ENCODE measurements at places on chromosomes 3 and 15.

DNA sequence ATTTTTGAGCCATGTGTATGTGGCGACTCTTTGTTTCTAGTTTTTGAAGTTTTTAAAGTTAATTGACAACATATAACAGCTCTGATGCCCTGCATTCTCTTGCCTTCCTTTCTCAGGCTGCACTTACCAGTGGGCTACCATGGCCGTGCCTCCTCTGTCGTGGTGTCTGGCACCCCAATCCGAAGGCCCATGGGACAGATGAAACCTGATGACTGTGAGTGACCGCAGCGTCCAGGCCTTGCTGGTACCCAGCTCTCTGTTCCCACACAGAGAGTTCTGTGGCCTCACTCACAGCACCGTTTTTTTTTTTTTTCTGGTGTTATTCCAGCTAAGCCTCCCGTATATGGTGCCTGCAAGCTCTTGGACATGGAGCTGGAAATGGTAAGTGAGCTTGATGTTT lies 15.1 kb downstream of the FAH start:
- DNase-seq = no peak

GRCh38 chr3:113277414-113277813 lies 66.1 kb downstream of the BOC start:
- DNase-seq = no peak

DNA sequence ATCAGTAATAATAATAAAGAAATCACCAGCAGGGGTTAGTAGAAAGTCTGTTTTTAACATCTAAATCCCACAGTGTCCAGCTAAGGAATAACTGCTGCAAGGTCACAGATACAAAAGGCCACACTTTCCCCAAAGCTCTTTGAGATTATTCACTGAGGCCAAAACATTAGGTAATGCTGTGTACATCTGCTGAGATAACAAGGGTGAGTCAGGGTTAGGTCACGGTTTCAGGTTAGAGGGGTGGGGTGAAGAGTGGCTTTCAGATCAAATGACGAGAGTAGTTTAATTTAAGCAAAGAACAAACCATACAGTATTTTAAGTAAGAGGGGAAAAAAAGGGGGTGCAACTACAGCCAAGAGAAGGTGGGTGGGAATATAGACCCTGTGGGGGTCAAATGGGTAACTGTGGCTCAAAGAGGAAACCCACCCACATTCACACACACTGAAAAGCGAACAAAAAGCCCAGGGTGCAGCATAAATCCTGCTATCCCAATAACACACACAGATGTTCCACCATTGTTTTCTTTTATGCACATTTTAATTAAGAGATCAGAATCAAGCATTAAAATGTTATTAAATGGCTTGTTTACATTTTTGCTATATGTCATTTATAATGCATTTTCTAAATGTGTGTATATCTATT lies 412.9 kb downstream of the TIGIT start:
- peak; percentile 90 for DNase-seq

DNA sequence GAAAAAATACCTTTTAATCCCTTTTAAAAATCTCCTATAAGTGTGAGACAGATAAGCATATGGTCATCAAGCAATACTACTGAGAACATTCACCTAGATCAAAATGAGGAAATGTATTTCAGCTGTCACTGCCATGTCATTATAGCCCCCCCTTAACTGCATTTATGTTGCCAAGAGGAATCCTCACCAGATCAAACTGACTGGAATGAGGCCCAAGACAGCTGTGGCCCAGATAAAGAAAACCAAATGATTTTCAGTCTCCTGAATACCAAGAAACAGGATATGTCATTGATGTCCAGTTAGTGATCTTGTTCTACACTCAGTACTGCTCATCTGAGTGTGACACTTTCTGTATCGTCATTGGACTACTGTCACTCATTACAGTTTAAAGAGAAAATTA lies 35.1 kb upstream of the CPB1 start:
- DNase-seq = no peak

DNA sequence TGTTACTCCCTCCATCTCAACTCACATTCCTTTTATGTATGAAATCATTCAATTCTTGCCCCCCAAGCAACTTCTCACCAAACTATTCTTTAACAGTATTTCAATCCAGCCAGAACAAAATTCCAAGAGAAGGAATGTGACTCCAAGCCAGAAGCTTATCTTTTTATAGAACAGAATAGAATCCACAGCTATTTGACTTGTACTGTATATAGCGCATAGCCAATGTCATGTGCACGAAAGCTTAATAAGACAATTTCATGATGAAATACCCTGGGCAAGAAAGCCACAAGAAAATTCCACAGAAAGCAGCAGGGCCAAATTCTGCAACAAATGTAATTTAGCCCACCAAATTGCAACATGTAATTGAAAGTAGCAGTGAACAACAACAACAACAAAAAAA lies 127.6 kb upstream of the UBE2E2 start:
- no peak for DNase-seq

DNA sequence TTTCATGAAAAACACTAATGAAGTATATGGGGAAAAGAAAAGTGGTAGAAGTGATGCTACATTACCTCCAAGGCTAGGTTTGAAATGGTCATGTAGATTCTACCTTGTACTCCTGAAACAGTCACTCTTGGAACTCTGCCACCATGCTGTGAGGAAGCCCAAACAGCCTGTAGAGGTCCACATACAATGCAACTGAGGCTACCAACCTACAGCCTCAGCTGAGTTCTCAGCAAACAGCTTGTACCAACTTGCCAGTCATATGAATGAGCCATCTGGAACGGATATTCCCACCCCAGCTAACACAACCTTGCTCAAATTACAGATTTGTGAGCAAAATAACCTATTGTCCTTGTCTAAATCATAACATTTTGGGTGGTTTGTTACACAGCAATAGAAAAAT lies 193.5 kb downstream of the ULK4 start:
- no peak for DNase-seq

DNA sequence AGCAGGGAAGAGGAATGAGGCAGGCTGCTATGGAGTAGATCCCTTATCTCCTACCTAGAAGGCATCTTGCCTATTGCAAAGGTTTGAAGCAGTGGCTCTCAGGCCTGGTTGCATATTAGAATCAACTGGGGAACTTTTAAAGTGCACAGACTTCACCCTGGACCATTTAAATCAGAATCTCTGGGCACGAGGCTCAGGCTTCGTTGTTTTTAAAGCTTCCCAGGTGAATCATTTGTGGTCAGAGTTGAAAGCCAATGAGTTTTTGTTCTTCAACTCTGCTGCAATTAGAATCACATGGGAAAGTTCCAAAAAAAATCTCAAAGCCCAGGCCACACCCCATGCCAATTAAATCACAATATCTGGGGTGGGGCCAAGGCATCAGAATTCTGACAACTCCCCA lies 773.1 kb downstream of the AGBL1 start:
- DNase-seq = no peak

DNA sequence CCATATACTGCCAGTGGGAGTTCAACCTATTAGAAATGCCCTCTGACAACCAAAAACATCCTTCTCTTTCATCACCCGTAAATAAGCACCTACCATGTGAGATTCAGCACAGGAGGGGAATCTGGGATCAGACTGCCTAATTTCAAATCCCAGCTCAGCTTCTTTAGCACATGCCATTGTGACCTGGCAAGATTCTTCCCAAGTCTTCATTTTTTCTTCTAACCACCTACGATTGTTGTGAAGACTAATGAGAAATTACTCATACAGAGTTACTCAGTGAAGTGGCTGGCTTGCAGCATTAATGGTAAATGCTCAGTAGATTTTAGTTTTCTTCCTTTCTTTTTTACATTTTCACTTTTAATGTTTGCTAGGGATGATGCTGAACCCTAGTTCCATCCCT lies 176.7 kb downstream of the PDZRN3 start:
- DNase-seq = no peak

GRCh38 chr15:37015451-37015850 lies 84.9 kb downstream of the MEIS2 start:
- no peak for DNase-seq

GRCh38 chr15:45441686-45442085 lies 63.3 kb upstream of the GATM start:
- DNase-seq = no peak

DNA sequence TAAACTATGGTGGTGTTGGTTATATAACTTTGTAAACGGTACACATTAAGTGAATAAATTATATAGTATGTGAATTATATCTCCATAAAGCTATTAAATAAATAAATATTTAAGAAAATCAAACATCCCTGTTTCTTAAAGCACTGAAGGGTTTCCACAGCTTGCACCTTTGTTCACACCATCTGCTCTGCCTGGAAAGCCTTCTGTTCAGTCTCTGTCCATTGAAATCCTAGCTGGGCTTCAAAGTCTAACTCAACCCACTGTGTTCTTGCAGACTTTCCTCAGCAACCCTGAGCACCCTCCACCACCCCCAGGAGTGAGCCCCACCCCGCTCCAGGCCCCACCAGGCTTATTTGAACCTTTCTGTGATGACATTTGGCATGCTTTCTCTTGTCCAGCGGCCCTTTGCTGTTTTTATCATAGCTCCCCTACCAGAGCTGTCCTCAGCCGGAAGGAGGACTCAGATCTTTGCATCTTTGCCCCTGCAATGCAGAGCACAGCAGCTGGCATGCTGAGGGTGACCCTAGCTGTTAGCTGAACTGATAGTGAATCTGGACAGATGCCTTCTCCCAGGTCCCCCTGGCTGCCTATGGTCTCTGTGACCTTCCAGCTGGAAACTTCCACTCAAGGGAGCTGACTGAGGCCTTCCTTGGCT lies 105.2 kb downstream of the DAPK2 start:
- DNase-seq = no peak

DNA sequence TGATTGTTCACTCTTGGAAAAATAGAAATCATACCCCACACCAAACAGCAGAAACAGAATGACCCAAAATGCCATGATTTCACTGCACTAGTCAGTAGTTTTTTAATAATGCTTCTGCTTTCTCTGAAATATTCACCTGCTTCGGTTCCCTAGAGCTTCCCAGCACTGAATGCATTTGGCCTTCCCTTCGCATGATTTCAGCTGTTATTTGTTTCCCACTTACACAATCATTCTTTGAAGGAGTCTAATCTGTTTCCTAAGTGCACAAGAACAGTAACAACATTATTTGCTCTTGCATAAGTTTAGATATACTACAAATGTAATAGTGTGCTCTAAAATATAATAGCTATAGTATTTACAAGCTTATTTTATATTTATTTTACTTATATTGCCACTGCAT lies 178.7 kb downstream of the STAC start:
- DNase-seq = no peak

DNA sequence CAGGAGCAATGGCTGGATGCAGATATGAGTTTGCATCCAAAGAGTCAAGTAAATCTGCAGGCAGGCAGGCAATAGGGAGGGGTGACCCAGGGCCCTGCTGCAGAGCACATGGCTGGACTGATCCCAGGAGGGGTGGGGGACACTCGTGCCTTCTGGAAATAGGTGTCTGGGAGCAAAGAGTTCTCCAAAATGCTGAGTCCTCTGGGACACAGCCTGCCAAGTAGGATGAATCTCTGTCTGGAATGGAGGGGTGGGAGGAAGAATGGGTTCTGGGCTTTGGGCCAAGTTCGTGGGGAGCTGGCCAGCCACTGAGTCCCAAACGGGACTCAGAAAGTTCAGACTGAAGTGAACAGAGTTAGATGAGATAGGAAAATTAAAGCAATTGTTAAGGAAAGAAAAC lies 214.5 kb downstream of the MTHFS start:
- DNase-seq = no peak

DNA sequence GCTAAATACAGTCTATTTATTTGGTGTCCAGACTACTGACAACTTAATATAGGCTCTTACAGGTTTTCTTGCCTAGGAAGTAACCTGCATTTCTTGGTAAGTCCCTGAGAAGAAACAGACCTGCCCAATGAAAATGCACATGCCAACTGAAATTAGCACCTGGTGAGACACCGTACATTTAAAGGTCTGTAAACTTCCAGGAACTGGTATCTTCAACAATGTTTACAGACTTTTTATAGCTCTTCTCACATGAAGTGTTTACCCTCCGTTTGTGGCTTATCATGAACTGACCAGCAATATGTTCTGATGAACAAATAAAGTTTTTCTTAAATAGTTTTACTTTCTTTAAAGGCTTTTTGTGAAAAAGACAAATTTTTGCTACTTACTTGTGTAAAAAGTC lies 93.3 kb downstream of the PCCB start:
- DNase-seq = peak; percentile 81

DNA sequence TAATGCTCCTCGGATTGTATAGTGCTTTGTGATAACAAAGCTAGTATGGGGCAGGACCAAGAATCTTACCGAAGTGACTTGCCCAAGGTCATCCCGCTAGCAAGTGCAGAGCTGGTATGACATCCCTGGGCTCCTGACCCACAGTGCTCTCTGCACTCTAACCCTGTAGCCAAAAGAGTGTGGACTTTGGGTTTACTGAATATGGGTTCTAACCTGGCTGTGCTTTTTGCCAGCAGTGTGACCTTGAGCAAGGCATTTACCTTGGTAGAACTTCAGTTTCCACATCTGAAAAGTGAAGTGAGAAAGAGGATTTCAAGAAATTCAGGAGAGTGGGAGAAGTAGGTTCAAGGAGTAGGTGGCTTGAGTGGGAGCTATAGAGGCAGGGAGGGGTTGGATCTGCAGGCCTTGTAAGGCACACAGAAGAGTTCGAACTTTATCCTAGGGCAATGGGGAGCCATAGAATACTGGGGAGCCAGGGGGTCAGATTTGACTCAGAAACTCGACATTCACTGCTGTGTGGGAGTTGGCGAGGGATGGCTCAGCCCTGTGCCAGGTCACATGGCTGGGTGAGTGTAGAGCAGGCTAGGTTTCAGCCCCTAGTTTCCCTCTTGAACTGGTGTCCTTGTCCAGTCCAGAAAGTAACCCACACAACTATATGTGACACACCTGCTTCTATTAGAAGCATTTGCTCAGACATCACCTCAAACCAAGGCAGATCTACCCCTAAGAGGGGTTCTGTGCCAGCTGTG lies 91.9 kb downstream of the RPLP1 start:
- DNase-seq = no peak

DNA sequence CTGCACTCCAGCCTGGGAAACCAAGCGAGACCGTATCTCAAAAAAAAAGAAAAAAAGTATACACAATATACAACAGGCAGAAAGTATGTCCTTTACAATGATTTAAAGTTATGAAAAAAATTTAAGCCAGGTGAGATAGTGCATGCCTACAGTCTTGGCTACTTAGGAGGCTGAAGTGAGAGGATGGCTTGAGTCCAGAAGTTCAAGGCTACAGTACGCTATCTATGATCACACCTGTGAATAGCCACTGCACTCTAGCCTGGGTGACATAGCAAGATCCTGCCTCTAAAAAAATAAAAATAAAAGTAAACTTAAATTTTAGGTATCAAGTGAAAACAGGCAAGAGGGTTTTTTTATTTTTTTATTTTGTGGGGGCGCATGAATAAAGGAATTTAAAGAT lies 3.1 kb upstream of the KNSTRN start:
- DNase-seq = no peak

Data from NCI-H2029 (cell line).